ENCODE measurements at places on chromosomes 7 and 10. TPM values are rescaled to one million over a fixed set of nuclear protein-coding genes. Genes with fewer than 3 reads are reported as not detected.

DNA sequence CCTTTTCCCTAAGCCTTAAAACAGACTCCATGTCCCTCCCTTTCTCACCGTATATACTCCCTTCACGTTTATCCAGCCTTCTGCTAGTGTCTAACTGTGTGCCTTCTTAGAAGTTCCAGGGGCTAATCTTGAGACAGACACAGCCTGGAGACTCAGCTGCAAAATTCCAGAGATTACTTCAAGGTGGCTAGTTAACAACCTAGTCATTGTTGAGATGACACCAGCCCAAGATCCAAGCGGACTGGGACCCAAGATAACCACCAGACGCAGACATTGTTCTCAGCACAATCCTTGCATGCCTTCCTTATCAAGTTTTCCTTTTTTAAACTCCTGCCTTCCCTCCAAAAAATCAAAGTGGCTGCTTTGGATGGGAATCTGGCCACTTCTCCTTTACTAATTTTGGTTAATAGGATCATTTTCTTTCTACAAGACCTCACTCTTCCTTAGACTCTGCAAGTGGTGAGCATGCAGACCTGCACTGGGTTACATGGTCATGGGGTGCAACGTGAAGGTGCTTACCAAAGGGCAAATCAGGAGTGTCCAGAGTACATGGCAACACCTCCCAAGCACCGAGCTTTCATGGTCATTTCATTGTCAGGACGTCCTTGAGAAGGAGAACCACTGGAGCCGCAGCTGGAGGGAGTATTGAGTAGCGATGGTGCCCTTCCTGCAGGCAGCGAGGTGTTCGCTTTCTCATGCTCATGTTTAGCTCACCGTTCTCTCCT, 69.7 kb downstream of the ANLN start:
- no peak for DNase-seq

DNA sequence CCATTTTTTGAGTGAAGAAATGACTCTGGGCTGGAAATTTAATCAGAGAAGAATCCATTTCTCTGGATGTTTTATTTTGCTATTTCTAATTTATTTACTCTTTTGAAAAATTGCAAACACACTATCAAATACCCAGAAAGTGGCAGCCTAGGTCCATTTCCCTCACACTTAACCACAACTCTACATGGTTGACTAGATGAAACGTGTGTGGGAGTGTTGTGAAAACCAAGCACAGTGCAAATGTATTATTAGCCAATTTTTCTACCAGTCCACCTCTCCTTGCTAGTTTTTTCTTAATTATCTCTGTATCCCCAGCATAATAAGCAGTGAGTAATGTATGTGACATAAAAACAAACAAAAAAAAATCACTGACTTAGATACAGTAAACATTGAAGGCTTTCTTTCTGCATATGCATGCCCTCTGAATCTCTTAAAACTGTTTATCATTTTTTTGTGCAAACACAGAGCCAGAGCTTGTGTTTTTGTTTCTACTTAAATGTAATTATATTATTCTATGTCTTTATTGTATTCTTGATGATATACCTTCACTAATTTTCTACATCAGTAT, 30.9 kb downstream of the SCIN start:
- DNase-seq, result no peak

Gene PNLIPRP3
- total RNA-seq, result not detected

Gene HPSE2
- not detected for total RNA-seq

Gene NUTM2A
- 0.49 TPM for total RNA-seq

All from activated naive CD4-positive, alpha-beta T cell treated with anti-CD3 and anti-CD28 coated beads, Interleukin-2, amount 50 U/mL, for 72 hours (primary cell).